Substantia nigra (tissue), 51 donors: ENCODE measurements at places on chromosomes 1 and 21.

GRCh38 chr1:229579059-229579673, 20.7 kb upstream of the ABCB10 start:
- peak; percentile 79 for DNase-seq

GRCh38 chr1:61005614-61006580, 76.5 kb upstream of the NFIA start:
- no peak for DNase-seq

DNA sequence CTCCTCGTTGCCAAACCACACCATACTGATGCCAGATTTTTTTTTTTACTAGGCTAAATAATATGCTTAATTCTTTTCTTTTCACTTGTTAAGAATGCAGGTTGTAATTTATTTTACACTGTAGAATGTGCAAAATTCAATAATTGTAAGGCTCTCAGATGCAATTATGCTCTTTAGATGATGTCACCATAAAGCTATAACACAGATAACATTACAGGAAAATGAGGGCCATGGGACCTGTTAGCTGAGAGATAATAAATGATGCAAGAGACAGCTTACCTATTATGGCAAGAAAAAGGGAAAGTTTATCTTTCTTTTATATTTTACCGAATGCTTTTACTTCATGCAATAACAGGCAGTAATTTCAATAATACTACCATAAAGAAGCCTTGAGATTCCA, 35.4 kb downstream of the CHRM3 start:
- DNase-seq: no peak

- no peak for DNase-seq
Observed at GRCh38 chr1:1171546-1172340, 1.9 kb upstream of the TTLL10 start.

DNA sequence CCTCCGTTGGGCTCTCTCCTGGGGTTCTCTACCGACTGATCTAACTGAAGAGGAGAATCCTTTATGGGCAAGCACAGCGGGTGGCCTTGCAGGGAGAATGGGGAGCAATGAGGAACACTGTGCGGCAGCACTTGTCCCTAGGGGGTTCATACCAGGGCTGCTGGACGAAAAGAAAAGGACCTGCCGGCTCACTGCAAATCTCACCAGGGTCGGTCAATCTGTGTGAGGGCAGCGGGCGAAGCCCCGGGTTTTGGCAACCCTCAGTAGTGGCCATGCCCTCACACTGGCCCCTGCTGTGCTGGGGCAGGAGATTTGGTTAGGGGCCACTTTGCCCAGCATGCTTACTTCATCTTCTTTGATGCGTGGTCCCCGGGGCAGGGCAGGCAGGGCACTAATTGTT, 5.9 kb downstream of the LHX9 start:
- no peak for DNase-seq

- DNase-seq: no peak
Observed at GRCh38 chr1:1053022-1053421, 21.1 kb downstream of the RNF223 start.

DNA sequence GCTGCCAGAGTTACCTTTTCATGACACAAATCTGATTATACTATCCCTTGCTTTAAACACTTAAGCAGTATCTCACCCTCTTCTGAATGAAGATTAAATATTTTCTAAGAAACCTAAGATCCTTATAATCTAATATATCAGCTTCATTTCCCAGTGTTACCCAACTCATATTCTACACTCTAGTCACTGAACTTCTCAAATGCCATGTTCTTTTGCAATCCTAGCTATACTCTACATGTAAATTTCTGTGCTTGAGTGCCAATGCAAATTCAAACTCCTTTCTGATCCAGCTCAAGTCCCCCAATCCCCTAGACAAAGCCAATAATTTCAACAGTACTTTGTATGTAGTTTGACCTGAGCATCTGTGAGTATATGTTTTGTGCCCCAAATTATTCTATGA, 293.9 kb downstream of the SDCCAG8 start:
- no peak for DNase-seq

GRCh38 chr1:111739194-111739924, at the start of gene INKA2:
INKA2 (minus strand) TSS chr1:111739395; CDS start chr1:111739242, 153 bp downstream.
- DNase-seq: peak; percentile 83

DNA sequence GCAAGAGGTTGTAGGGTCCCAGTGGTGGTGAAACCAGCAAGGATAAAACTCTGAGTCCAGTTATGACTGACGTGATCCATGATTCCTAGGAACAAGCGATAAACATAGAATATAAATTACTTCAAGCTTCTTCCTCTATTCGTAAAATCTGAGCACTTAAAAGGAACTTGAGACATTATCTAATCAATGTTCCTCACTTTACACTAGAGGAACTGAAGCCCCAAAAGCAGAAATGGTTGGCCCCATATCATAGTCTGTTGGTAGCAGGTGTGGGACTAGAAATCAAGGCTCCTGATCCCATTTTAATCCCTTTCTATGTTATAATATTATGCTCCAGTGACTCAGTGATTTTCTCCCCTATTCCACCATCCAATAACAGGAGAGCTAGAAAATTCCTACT, 21.9 kb upstream of the MNDA start:
- no peak for DNase-seq

DNA sequence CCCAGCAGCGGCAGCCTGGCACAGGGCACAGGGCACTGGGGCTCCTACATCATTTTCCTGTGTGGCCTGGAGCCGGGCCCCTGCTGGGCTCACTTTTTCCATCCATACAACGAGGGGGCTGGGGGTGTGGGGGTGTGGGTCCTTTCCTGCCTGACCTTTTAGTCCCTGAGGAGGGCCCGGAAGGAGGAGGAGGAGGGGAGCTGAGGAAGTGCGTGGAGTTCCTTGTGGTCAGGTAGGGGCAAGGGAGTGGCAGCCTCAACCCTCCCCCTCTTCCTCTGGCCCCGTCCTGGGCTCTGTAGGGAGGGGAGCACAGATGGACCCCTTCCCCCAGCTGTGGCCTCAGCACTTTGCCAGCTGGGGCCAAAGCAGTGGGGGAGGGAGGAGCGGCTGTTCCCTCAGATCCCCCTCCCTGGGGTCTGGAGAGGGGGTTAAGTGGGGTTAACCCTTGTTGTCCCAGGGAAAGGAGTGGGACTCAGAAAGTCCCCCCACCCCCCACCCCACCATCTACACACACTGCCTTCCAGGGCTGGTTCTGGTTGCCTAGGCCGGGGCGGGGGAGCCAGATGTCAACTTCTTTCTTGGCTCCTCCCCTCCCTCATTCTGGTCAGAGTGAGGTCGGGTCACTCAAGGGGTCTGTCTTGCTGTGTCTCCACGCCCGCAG, 5.7 kb downstream of the NTRK1 start:
- no peak for DNase-seq

- DNase-seq: no peak
Observed at GRCh38 chr1:185317886-185318310, 855 bp upstream of the IVNS1ABP start.

- DNase-seq: no peak
Observed at GRCh38 chr21:31354122-31354521, 10.1 kb upstream of the TIAM1 start.

- no peak for DNase-seq
Observed at GRCh38 chr1:205920861-205921569, 22.2 kb downstream of the SLC26A9 start.

GRCh38 chr1:77803371-77803770, 23.9 kb downstream of the MIGA1 start:
- no peak for DNase-seq

GRCh38 chr1:231310391-231310934, 27.2 kb downstream of the EXOC8 start:
- DNase-seq: no peak

- no peak for DNase-seq
Observed at GRCh38 chr1:223201967-223202366, 58.9 kb upstream of the TLR5 start.

DNA sequence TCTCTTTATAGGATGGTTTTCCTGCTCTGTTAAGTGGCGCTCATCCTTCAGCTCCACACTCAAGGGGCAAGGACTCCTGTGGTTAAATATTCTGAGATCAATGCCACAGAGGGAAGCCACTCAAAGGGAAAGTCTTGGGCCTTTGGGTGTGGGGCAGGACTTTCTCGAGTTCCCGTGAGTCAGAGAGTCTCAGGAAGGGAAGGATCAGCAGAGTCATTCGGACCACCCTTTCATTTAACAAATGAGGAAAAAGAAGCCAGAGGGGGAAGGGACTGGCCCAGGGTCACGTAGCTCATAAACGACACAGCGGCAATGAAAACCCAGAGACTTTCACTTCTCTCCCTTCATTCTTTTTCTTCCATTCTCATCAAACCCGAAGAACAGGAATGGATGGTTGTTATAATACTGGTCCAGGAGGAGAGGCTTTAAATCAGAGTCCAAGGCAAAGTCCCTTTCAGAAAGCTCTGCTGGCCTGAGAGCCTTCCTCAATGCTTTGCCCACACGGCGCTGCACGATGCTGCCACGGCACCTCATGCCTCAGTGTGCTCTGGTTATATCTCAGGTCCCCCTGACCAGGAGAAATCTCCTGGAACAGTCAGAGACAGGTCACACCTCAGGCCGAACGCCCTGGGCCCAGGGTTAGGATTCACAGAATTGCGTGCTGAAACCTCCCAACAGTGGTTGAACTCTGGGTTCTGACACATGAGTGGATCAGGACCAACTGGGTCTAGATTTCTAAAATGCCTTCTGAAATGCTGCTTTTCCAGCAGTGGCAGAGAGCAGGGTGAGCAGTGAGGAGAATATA, 65.3 kb downstream of the TENT5C start:
- DNase-seq: no peak

GRCh38 chr1:109198745-109199144, 15.0 kb upstream of the SARS1 start:
- no peak for DNase-seq
